ENCODE measurements at places on chromosomes 13 and 19. TPM values are rescaled to one million over a fixed set of nuclear protein-coding genes. Genes with fewer than 3 reads are reported as not detected.

The ATP1A3 gene
- total RNA-seq: 2.1 TPM

The SIGLEC10 gene
- total RNA-seq: not detected

The RFPL4AL1 gene
- not detected for total RNA-seq

The IZUMO4 gene
- total RNA-seq: 4.2 TPM

The CYP4F3 gene
- 0.17 TPM for total RNA-seq

The FFAR1 gene
- not detected for total RNA-seq

The A1BG gene
- 24.5 TPM for total RNA-seq

The NLRP5 gene
- 1.3 TPM for total RNA-seq

The MIA gene
- not detected for total RNA-seq

The SLC6A16 gene
- total RNA-seq: 0.85 TPM

The CCDC194 gene
- total RNA-seq: not detected

The NRTN gene
- total RNA-seq: 0.23 TPM

The ERICH4 gene
- not detected for total RNA-seq

GRCh38 chr19:1408300-1409203, 1.2 kb downstream of the DAZAP1 start:
- DNase-seq: no peak

DNA sequence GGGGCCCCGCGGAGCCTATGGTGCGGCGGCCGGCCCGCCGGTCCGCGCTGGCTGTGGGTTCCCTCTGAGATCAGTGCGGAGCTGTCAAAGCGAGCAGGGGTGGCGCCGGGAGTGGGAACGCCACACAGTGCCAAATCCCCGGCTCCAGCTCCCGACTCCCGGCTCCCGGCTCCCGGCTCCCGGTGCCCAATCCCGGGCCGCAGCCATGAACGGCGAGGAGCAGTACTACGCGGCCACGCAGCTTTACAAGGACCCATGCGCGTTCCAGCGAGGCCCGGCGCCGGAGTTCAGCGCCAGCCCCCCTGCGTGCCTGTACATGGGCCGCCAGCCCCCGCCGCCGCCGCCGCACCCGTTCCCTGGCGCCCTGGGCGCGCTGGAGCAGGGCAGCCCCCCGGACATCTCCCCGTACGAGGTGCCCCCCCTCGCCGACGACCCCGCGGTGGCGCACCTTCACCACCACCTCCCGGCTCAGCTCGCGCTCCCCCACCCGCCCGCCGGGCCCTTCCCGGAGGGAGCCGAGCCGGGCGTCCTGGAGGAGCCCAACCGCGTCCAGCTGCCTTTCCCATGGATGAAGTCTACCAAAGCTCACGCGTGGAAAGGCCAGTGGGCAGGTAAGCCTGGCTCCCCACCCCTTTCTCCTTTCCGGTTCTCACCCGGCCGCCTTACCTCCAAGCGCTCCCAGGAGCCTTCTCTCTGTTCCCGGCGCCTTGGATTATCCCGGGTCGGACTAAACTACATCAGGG, at the start of gene PDX1:
TSS of gene PDX1 (plus strand) at position 67 of the 743 bp plus-strand sequence. CDS start at position 206, 139 bp downstream.
- no peak for DNase-seq

- DNase-seq: no peak
Observed at GRCh38 chr13:39463611-39464010, 139.4 kb downstream of the LHFPL6 start.

- peak; percentile 96 for DNase-seq
Observed at GRCh38 chr19:57477191-57478008, at the start of gene ZNF772. Gene ZNF772, minus strand, starts transcription at chr19:57477566. Its CDS starts 257 bp downstream, at chr19:57477309.

GRCh38 chr13:33815011-33815550, 2.9 kb upstream of the RFC3 start:
- DNase-seq: no peak

- no peak for DNase-seq
Observed at GRCh38 chr13:35389535-35389934, 87.0 kb downstream of the MAB21L1 start.

DNA sequence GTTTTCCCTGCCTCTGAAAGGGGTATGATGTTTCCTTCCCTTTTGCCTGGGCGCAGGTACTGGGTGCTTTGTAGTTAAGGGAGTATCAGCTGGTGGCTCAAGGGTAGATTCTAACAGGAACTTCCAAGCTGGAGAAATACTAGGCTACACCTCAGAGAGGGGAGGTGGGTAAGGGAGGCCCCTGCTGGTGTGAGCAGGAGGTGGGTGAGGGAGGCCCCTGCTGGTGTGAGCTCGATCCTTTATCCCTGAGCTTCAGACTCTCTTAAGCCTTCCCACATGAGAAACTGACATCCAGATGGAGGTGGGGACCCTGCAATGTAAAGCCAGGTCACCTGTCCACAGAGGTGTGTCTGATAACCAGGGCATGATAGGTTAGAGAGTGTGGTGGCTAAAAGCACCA, 32.1 kb downstream of the CYP2B6 start:
- no peak for DNase-seq

- DNase-seq: no peak
Observed at GRCh38 chr13:59906413-59907049, 257.2 kb downstream of the DIAPH3 start.

DNA sequence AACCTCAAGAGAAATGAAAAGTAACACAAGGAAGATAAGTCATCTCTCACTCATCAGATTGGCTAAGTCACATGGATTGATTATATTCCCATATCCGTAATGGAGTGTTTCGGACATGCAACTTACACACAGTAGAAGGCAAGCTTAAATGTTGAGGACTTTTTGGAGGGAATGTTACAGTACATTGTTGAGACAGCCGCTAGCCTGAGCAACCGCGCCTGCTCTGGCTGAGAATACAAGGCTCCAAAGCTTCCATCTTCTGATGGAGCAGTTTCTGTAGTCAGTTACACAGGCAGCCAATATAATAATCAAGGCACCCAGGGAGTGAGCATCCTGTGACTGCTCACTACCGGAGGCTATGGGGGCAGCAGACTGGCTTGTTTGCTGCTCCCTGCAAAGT, 1.0 kb upstream of the CRYL1 start:
- no peak for DNase-seq

DNA sequence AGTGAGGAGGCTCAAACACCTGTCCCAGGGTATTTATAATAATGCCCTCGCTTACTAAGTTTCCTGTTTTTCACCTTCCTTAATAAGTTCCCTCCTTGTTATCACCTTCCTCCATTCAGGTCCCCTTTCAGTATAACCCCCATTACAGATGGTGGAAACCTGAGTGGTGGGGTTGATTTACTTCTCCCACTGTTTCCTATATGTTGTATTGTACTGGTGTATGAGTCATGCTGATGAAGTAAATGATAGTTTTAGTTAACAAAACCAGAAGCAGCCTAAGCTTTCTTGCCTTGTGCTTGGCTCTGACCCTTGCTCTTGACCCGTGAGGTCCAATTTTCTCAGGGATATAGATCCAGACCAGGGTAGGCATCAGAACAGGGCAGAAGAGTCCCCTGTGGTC, 22.3 kb upstream of the TNFSF11 start:
- DNase-seq: no peak

- DNase-seq: no peak
Observed at GRCh38 chr13:107882708-107883560, 332.4 kb downstream of the LIG4 start.

DNA sequence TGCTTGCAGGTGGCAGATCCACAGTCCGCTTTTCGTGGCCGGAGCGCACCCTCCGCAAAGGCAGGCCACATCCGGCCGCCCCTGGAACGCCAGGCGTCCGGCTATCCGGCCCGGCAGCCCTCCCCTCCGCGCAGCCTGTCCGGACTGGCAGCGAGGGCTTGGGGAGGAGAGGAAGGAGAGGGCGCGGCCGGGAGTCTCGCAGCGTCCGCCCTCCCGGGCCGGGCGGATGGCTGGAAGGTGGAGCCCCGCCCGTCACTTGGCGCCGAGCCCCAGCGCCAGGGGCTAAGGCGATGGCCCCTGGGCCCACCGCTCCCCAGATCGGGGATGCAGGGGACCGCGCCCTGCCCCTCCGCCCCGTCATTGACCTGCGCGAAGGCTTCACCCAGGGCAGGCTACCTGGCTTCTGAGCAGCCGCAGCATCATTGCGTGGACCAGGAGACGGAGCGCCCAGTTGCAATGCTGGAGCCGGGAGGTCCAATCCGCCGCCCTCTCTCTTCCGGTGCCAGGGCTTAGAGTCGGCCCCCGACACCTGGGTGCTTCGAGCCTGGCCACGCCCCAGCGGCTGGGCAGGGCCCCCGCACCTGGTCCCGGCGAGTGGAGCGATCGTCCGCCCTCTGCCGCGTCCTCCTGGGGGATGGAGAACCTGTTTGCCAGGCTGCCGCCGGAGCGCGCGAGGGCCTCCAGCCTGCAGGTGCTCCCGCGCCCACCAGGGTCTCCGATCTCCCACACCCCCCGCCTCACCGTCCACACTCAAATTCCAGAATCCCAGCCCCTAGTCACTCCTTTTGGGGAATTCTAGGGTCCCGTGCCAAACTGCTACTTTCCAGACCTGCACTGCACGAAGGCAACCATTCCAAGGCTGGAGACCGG, at the start of gene FUT1:
TSS of gene FUT1 (minus strand) at position 146 of the 870 bp plus-strand sequence. CDS start 1,360 bp downstream, outside the sequence.
- DNase-seq: no peak

- DNase-seq: peak; percentile 16
Observed at GRCh38 chr13:79901336-79901735, 420.4 kb downstream of the NDFIP2 start.

DNA sequence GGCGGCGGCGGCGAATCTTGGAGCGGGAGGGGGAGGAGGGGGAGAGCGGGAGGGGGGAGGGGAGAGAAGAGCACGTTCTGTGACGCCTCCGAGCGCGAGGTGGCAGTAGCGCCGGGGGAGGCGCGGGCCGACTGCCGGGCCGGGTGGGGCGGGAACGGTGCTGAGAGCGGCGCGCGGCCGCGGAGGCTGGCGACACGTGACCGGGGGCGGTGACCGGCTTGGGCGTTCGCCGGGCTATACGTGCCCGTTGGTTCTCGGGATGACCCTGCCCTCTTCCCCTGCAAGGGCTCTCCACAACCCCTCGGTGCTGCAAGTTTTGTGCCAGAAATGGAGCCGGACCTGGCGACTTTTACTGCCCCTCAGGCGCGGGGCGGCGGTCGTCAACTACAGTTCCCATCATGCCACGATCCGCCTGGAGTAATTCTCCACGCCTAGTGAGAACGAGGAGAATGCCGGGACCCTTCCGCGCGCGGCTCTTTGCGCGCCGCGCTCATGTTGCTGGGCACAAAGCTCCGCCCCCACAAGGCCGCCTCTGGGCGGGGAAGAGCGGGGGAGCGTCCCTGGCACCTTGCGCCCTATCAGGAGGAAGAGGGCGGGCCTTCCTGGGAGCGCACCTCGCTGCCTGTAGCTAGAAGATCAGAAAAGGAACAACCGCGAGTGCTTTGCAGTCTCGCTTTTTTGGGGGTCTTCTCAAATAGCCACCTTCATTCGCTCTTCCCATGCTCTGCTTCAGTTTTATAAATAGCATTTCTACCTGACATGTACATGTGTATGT, at the start of gene KPNA3:
TSS of gene KPNA3 (minus strand) at position 133 of the 775 bp plus-strand sequence. CDS start 176 bp downstream, outside the sequence.
- peak; percentile 84 for DNase-seq

GRCh38 chr13:84894749-84895148, 904.5 kb downstream of the SLITRK6 start:
- no peak for DNase-seq

- DNase-seq: no peak
Observed at GRCh38 chr13:81760316-81760715, 1419.4 kb upstream of the SPRY2 start.

DNA sequence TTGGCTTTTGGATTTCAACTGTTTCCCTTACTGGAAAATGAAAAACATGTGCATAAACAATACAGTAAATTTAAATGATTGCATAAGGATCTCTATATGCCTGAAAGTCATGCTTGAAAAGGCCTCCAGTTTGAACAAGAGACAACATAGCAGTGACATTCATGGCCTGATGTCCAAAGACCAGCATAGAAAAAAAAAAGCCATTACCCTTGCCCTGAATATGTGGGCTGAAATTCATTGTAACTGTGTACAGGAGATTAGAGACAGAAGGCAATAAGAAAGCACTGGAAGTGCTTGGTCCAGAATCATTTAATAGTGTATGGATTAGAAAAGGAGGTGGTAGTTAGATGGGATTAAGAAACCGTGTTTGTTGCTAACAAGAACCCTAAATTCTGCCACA, 15.4 kb downstream of the MIR17HG start:
- no peak for DNase-seq

- peak; percentile 67 for DNase-seq
Observed at GRCh38 chr19:53808710-53809125, 15.4 kb downstream of the NLRP12 start.

DNA sequence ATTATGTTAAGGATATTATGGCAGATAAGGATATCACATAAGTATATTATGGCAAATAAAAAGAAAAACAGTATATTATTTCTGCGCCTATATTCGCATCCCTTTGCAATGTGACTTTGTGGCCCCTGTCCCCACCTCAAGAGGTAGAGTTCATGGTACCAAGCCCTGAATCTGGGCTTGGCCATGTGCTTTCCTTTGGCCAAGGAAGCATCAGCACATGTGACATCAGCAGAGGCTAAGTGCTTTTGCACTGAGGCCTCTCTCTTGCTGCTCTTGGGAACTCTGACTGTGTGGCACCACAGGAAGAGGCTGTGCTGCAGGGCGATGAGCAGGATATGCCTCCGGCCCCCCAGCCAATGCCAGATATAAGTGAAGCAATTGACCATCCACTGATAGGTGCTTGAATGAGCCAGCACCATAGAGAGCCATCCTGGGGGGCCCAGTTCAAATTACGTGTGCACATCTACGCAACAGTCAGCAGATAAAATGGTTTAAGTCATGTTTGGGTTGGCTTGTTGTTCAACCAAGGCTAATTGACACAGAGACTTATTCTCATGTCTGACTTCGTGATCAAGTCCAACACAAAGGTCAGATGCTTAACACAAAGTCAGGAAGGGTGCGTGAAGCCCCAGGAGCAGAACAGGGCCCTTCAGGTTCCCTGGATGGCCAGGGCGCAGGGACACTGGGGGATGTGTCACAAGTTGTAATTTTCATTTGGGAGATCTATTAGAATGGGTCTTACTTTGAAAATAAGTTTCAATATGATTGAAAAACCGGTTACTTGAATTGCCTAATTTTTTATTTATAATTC, 173.3 kb downstream of the COL4A1 start:
- DNase-seq: no peak

- no peak for DNase-seq
Observed at GRCh38 chr19:41546386-41546789, 29.6 kb upstream of the CEACAM21 start.

DNA sequence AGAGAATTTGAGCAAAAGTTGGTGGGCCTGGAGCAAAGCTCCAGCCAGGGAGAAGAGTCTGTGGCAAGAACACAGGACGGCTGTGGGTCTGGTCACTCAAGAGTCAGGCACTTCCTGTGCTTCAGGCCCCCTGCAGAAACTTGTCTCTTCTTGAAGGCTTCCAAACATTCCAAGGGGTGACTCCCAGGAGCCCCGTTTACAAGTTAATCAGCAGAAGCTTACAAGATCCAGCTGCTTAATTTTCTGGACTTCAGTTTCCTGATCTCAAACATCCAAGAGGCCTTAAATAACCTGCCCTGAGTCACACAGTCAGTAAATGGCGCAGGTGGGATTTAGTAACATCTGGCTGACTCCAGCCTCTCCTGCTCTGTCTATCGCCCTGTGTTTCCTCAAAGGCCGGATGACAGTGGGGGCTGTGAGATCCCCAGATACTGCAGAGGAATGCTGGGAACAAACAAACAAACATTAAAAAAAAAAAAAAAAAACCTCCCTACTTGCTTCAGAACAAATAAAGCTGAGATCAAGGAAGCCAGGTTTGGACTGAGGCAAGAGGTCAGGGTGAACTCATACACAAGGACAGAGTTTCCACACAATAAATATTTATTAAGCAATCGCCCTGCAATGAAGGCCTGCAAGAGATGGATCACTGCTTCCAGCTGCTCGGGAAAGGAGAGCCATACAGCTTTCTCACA, 175.4 kb upstream of the RFC3 start:
- peak; percentile 14 for DNase-seq
